ENCODE measurements at places on chromosomes 6 and 20.

GRCh38 chr6:30312676-30313321, 13.9 kb upstream of the TRIM39 start:
- DNase-seq = no peak
- H3K27ac ChIP-seq = no peak overlapping the region
- H3K4me3 ChIP-seq = no peak overlapping the region
- no peaks in the 10 kb centered on the region for H3K4me1 ChIP-seq
- peaks cover 22% of the 10 kb centered on the region for H3K36me3 ChIP-seq

DNA sequence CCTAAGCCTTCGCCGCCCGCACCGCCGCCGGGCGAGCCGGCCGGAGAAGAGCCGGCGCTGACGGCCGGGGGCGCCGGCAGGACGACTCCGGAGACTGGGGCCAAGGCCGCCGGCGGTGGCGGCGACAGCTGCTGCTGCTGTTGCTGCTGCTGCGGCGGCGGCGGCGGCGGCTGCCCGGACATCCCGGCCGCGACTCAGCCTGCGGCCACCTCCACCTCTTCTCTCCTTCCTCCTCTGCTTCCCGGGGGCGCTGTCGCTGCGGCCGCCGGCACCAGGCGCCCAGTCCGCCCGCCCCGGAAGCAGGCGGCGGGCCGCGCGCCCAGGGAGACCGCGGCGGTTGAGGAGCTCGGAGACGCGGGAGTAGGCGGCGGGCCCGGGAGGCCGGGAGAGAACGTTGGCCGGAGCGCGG, 307 bp downstream of the RANBP9 start:
- H3K27me3 ChIP-seq = no peaks in the 10 kb centered on the region
- H3K4me1 ChIP-seq = peaks cover 20% of the 10 kb centered on the region
- peak overlapping the region; percentile 81 for H3K27ac ChIP-seq
- peak overlapping the region; percentile 75 for H3K4me3 ChIP-seq
- peak; percentile 39 for DNase-seq

- H3K36me3 ChIP-seq = no peaks in the 10 kb centered on the region
- H3K27ac ChIP-seq = no peak overlapping the region
- no peak overlapping the region for H3K4me3 ChIP-seq
- H3K4me1 ChIP-seq = no peaks in the 10 kb centered on the region
These were observed 37.4 kb downstream of the ANGPT4 start for GRCh38 chr20:878511-879307.

DNA sequence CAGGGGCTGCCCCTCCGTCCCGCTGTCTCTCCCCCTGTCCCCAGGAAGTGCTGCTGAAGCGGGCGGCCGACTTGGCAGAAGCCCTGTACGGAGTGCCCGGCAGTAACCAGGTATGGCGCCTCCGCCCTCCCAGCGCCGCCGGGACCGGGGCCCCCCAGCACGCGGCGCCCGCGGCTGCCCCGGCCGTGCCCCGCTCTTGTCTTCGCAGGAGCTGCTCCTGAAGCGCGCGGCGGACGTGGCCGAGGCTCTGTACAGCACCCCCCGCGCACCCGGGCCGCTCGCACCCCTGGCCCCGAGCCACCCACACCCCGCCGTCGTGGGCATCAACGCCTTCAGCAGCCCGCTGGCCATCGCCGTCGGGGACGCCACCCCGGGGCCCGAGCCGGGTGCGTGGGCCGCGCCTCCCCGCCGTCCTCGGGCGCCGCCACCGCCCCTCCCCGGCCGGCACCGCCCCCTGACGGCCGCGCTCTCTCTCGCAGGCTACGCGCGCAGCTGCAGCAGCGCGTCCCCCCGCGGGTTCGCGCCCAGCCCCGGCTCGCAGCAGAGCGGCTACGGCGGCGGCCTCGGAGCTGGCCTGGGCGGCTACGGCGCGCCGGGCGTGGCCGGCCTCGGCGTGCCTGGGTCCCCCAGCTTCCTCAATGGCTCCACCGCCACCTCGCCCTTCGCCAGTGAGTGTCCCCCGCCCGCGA, 48.4 kb downstream of the CPXM1 start:
- H3K4me1 ChIP-seq = peaks cover 15% of the 10 kb centered on the region
- peaks cover 71% of the 10 kb centered on the region for H3K27me3 ChIP-seq
- DNase-seq = no peak
- H3K27ac ChIP-seq = no peak overlapping the region

DNA sequence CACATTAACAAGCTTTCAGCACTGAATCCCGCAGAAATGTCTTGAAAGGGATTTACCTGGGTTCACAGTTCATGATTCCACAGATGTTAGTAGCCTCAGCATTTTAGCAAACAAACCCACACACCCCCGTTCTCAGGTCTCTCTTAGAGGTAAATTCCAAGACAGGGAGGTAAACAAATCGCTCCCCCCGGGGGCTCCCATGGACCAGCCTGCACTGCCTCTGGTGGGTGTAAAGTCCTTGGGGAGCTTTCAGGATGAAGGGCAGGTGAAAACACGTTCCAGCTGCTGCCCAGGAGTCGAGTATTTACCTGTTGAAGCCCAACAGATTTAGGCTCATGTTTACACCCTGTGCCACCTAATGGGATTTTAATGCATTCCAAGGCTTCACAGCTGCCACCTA, 187.0 kb upstream of the FOXQ1 start:
- H3K4me1 ChIP-seq = no peaks in the 10 kb centered on the region
- DNase-seq = no peak
- H3K4me3 ChIP-seq = no peak overlapping the region
- no peaks in the 10 kb centered on the region for H3K36me3 ChIP-seq
- H3K27me3 ChIP-seq = no peaks in the 10 kb centered on the region
- H3K27ac ChIP-seq = no peak overlapping the region

GRCh38 chr6:13624871-13625288, 9.7 kb downstream of the NOL7 start:
- H3K4me3 ChIP-seq = no peak overlapping the region
- peaks cover 43% of the 10 kb centered on the region for H3K36me3 ChIP-seq
- DNase-seq = no peak
- no peaks in the 10 kb centered on the region for H3K4me1 ChIP-seq
- no peaks in the 10 kb centered on the region for H3K27me3 ChIP-seq

DNA sequence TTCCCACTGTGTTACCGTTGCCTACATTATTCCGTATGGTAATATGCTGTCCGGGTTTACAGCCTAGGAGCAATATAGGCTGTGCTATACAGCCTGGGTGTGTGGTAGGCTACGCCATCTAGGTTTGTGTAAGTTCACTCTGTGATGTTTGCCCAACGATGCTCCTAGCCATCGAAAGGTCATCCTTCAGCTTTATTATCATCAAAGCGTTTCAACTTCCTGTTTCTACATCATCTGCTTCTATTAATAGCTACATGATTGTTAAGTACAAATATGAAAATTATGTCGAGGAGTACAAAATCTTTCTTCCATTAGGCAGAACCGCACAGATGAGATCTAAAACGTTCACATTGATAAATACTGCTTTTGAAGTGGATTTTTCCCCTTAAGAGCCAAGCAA, 69.9 kb downstream of the PPP1R14C start:
- peaks cover 13% of the 10 kb centered on the region for H3K4me1 ChIP-seq
- no peak overlapping the region for H3K4me3 ChIP-seq
- no peak overlapping the region for H3K27ac ChIP-seq
- DNase-seq = peak; percentile 11

- H3K36me3 ChIP-seq = no peaks in the 10 kb centered on the region
- no peak for DNase-seq
- H3K27ac ChIP-seq = no peak overlapping the region
- no peaks in the 10 kb centered on the region for H3K27me3 ChIP-seq
- no peaks in the 10 kb centered on the region for H3K4me1 ChIP-seq
These were observed 94.8 kb upstream of the OPRM1 start for GRCh38 chr6:153944201-153944600.

DNA sequence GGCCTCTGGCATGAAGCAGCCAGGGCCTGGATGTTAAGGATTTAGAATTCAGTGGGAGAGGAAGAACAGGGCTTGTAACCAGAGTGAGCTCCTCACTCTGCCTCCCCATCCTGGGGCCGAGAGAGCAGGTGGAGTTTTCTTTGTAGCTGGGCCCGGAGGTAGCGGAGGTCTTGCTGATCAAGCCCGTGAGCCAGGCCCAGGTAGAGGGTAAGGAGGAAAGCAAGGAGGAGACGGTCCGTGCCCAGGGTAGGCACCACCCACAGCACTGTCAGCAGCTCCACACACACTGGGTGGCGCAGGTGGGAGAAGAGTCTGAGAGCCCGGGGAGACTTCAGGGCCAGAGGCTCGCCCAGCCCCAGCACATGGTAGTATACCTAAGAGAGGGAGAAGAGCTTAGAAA, 2.1 kb upstream of the PPP1R18 start:
- DNase-seq = no peak
- H3K27ac ChIP-seq = peak overlapping the region; percentile 95
- H3K4me1 ChIP-seq = peaks cover 38% of the 10 kb centered on the region
- no peaks in the 10 kb centered on the region for H3K27me3 ChIP-seq

GRCh38 chr20:51447097-51447764, 95.3 kb downstream of the NFATC2 start:
- H3K4me1 ChIP-seq = peaks cover 28% of the 10 kb centered on the region
- peak; percentile 98 for DNase-seq
- H3K4me3 ChIP-seq = peak overlapping the region; percentile 24
- peak overlapping the region; percentile 94 for H3K27ac ChIP-seq

- H3K27me3 ChIP-seq = no peaks in the 10 kb centered on the region
- H3K4me3 ChIP-seq = no peak overlapping the region
- H3K36me3 ChIP-seq = no peaks in the 10 kb centered on the region
- DNase-seq = no peak
- H3K27ac ChIP-seq = no peak overlapping the region
These were observed 50.8 kb downstream of the GFOD1 start for GRCh38 chr6:13436399-13437217.

GRCh38 chr6:148493424-148493823, 150.8 kb downstream of the SASH1 start:
- no peak for DNase-seq
- H3K4me1 ChIP-seq = peaks cover 16% of the 10 kb centered on the region
- no peaks in the 10 kb centered on the region for H3K27me3 ChIP-seq
- no peaks in the 10 kb centered on the region for H3K36me3 ChIP-seq

GRCh38 chr6:70874181-70874913, 82.5 kb downstream of the B3GAT2 start:
- H3K4me1 ChIP-seq = no peaks in the 10 kb centered on the region
- H3K27me3 ChIP-seq = no peaks in the 10 kb centered on the region
- no peaks in the 10 kb centered on the region for H3K36me3 ChIP-seq
- DNase-seq = no peak

DNA sequence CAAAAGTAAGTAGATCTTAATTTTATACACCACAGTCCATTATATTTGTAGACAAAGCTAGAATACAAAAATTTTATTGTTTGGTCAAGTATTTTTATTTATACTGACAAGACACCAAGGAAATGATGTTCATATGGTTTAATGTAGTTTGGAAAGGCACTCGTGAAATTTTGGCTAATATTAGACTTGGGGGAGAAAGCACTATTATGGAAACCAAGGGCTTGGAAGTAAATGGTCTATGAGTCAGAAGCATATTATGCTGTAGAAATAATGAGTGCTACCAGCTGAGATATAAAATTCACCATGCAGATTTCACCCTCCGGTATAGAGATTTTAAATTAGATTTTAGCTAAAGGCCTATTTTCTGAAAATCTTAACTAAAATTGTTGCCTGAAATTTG, 233.6 kb downstream of the KCNQ5 start:
- no peaks in the 10 kb centered on the region for H3K36me3 ChIP-seq
- no peaks in the 10 kb centered on the region for H3K4me1 ChIP-seq
- no peak overlapping the region for H3K27ac ChIP-seq
- no peaks in the 10 kb centered on the region for H3K27me3 ChIP-seq
- DNase-seq = peak; percentile 24
- H3K4me3 ChIP-seq = no peak overlapping the region

- H3K36me3 ChIP-seq = no peaks in the 10 kb centered on the region
- no peak overlapping the region for H3K27ac ChIP-seq
- no peaks in the 10 kb centered on the region for H3K27me3 ChIP-seq
- DNase-seq = peak; percentile 84
These were observed 42.1 kb downstream of the KLHL31 start for GRCh38 chr6:53623497-53623896.

GRCh38 chr20:16363506-16364319, 209.5 kb downstream of the KIF16B start:
- no peak overlapping the region for H3K4me3 ChIP-seq
- H3K4me1 ChIP-seq = peaks cover 3% of the 10 kb centered on the region
- no peak overlapping the region for H3K27ac ChIP-seq
- no peaks in the 10 kb centered on the region for H3K27me3 ChIP-seq
- H3K36me3 ChIP-seq = no peaks in the 10 kb centered on the region

DNA sequence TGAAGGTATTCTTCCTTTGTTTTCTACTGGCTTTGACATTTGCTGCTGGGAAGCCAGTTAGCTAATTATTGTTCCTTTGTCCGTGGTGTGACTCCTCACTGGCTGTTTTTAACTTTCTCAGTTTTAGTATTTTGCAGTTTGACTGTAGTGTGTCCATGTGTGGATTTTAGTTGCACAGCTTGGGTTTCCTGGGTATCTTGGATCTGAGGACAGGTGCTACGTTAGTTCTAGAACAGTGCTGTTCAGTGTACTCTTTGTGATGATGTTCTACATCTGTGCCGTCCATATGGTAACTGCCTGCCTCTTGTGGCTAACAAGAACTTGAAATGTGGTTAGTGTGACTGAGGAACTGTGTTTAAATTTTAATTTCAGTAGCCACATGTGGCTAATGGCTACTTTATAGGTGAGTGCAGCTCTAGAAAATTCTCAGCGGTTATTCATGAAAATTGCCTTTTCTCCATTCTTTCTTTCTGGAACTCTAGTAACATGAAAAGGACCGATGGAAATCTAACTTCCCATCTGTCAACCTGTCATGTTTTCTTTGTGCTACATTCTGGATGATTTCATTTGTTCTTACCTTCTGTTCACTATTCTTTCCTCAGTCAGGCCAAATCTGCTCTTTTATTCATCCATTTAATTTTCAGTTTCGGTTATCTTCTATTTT, 7.4 kb downstream of the SNX9 start:
- peaks cover 34% of the 10 kb centered on the region for H3K4me1 ChIP-seq
- H3K36me3 ChIP-seq = no peaks in the 10 kb centered on the region
- no peaks in the 10 kb centered on the region for H3K27me3 ChIP-seq
- DNase-seq = peak; percentile 52
- no peak overlapping the region for H3K4me3 ChIP-seq

DNA sequence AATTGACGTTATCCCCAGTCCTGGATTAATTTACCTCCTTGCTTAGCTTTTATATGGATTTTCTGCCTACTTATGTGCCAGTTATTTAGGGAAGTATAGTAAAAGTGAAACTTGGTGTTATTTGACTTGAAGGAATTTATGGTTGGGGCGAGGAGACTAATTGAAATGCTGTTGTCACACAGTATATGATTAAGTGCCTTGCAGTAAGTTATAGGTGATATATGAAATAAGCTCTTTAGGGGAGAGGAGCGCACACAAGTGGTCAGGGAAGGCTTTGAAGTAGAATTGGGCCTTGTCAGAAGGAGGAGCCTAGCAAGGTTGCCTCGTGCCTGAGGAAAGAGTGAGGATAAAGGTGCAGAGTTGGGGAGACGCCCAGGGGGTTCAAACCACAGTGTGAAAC, 20.5 kb downstream of the NCOA7 start:
- DNase-seq = no peak
- H3K27ac ChIP-seq = no peak overlapping the region
- H3K36me3 ChIP-seq = no peaks in the 10 kb centered on the region
- no peaks in the 10 kb centered on the region for H3K27me3 ChIP-seq
- H3K4me3 ChIP-seq = no peak overlapping the region

DNA sequence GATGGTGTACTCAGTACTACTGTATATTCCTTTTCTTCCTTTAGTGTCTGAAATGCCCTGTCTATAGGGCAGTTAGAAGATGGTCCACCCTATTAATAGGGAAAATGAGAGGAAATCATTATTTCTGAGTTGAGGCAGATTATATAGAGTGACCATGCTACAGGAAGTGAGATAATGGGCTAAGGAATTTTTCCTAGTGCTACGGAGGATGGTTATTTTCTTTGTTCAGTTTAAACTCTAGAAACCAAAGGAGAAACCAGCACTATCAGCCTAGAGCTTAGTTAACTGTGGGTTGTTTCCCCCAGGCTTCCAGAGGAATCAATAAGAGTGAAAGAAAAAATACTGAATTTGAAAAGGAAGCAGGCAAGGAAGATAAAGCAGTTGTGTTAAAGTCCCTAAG, 474 bp downstream of the TSBP1 start:
- H3K4me1 ChIP-seq = peaks cover 17% of the 10 kb centered on the region
- no peaks in the 10 kb centered on the region for H3K27me3 ChIP-seq
- H3K36me3 ChIP-seq = no peaks in the 10 kb centered on the region
